NCI-H524 (cell line): ENCODE measurements at places on chromosomes 7 and 10.

- no peak for DNase-seq
Observed at GRCh38 chr7:158595068-158595467, 7.4 kb upstream of the PTPRN2 start.

DNA sequence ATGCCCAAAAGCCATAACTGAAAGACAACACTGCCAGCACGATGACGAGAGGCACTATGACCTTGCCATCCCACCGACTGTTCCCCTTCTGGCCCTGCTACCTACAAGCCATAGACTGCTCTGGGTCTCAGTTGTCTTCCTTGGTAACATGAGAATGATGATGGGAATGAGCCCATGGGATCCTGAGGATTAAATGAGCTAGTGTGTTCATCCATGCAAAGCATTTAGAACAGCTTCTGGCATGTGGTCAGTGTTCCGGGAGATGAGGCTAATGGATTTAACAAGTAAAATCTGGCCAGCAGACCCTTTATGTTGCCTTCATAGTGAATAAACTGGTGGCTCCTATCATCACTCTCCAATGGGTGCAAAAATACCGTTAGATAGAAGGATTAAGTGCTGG is 62.4 kb upstream of the WDR11 start:
- DNase-seq: peak; percentile 16

DNA sequence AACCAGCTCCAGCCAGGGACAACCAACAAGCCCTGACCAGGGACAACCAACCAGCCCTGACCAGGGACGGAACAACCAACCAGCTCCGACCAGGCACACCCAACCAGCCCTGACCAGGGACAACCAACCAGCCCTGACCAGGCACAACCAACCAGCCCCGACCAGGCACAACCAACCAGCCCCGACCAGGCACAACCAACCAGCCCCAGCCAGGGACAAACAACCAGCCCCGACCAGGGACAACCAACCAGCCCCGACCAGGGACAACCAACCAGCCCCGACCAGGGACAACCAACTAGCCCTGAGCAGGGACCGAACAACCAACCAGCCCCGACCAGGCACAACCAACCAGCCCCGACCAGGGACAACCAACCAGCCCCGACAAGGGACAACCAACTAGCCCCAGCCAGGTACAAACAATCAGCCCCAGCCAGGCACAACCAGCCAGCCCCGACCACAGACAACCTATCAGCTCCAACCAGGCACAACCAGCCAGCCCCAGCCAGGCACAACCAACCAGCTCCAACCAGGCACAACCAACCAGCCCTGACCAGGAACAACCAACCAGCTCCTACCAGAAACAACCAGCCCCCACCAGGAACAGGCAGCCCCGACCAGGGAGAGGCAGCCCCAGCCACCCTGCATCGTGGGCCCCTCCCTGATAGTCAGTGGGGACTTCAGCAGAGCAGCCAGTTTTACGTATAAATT is 56.4 kb downstream of the PROSER2 start:
- no peak for DNase-seq

- DNase-seq: peak; percentile 8
Observed at GRCh38 chr7:2247141-2247995, 5.3 kb downstream of the NUDT1 start.

GRCh38 chr10:109937460-109938065 is 14.3 kb upstream of the XPNPEP1 start:
- no peak for DNase-seq

GRCh38 chr10:71771821-71772617 is 1.3 kb downstream of the VSIR start:
- no peak for DNase-seq
